ENCODE measurements at places on chromosomes 4 and X. TPM values are rescaled to one million over a fixed set of nuclear protein-coding genes. Genes with fewer than 3 reads are reported as not detected.

TASL gene
- not detected for polyA plus RNA-seq

PFKFB1 gene
- 0.15 TPM for polyA plus RNA-seq

GLUD2 gene
- 0.31 TPM for polyA plus RNA-seq

GRCh38 chr4:13525606-13526281, 18.6 kb downstream of the NKX3-2 start:
- no peak overlapping the region for H3K4me3 ChIP-seq
- no peak overlapping the region for H3K27ac ChIP-seq

All from SK-N-SH (cell line).